ENCODE measurements at places on chromosomes 4 and X.

GRCh38 chr4:36267486-36268268 lies 13.7 kb upstream of the DTHD1 start:
- DNase-seq: no peak

DNA sequence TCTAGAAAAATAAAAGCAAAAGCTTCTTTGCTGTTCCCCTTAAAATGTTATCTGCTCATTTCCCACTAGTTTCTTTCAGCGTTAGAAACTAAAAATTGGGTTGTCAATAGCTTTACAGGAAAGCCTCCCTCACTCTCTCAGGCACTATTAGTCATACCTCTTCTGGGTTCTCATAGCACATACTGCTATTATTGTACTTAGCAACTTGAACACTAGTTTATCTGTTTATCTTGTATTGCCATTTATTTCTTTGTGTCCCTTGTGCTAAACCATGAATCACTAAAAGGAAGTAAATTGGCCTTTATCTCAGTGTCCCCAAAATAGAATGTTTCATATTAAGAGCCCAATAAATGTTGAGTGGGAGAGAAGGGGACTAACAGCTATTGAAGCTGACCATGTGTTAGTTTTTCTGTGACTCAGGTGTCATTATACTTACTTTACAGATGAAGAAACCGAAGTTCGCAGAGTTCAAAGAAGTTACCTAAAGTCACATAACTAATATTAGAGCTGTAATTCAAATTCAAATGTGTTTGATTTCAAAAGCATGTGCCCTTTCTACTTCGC lies 124.8 kb upstream of the CITED1 start:
- no peak for DNase-seq

- DNase-seq: no peak
Measured at GRCh38 chr4:23169608-23170311, 477.0 kb downstream of the GBA3 start.

DNA sequence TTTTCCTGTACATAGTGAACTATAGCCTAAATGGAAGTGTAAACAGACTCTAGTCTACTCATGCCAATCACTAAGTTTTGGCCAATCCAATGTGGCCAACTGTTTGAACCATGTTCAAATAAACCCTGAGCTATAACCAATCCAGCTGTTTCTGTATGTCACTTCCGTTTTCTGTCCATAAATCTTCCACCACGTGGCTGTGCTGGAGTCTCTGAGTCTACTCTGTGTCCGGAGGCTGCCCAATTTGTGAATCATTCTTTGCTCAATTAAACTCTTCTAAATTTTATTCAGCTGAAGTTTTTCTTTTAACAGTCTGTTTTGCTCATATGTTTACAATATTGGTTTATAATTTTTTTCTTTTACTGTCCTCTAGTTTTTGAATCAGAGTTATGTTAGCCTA lies 112.3 kb upstream of the BANK1 start:
- DNase-seq: no peak

- no peak for DNase-seq
Measured at GRCh38 chr4:40053161-40053560, 3.5 kb upstream of the N4BP2 start.

DNA sequence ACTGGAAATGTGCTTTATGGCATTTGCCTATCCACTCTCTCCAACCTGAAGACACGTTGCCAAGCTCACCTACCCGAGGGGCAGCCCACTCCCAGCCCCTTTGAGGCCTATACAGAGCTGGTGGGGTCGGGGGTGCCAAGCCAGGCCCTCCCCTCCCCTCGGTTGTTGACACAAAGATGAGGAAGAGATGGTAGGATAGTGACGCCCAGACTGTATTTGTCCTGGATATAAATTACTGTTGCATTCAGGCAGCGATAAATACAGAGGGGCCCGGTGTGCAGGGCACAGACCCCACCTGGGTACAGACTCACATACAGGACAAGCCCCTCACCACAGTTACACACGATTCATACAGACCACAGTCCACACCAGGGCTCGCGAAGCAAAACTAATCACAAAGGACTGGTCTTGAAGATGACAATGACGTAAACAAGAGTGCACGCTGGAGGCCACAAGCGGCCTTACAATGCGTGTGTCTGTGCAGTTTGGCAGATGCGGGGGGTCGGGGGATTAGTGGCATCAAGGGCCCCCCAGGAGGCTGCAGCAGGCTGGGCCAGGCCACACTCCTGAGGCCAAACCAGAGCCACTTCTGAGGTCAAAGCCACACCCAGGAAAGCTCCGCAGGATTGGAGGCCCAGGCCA lies 14.6 kb downstream of the DGKQ start:
- DNase-seq: no peak

- DNase-seq: no peak
Measured at GRCh38 chr4:37697566-37697965, 11.4 kb upstream of the RELL1 start.

- no peak for DNase-seq
Measured at GRCh38 chrX:20653070-20653469, 386.4 kb upstream of the RPS6KA3 start.

DNA sequence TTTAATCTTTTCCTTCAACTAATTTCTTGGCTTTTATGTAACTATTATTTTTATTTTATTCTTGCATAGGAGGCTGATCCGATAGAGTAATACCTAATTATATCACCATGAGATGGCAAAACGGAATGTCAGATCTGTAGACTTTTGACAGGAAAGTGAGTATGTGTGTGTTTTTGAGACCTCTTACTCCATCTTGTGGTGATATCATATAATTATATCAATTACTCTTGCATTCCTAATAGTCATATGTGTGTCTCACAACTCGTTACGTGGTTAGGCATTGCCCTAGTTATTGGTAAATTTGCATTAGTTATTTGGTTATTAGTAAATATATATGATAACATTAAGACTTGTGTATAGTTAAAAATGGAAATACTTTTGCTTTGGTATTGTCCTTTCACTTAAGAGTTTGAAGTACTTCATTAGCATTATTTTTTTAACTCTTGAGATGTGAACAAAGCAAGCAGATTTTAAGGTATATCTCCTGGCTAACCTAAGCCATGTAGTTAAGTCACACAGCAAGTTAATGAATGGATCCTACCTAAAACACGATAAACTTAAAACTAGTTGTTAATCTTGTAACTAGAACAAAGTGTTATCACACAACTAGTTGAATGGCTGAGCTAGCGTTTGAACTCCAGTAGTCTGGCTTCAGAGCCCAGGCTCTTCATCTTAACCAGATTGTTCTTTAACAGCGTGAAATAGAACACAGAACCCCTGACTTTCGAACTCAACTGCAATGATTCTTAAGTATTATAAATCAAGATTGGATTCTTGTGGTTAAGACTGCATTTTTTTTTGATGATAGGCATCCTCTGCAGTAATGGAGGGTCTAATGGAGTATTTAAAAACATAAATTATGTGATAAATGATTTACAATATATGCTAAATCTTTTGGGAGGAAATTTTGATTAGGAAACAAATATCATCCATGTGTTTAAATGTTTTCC lies 67.1 kb downstream of the PGRMC2 start:
- DNase-seq: no peak

DNA sequence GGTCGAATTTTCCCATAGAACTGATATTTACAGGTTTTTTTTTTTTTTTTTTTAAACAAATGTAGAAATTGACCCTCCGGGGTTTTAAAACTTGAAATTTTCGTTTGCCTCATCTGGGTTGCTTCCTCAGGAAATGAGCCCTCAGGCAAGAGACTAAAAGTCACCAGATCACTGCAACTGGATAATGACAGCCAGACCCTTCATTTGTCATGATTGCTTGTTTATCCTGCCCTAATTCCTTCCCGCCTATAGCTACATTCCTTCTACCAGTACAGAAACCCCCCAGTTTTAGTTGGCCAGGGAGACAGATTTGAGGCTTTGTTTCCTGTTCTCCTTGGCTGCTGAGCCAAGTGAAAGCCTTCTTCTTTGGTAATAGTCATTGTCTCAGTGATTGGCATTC lies 44.0 kb upstream of the IGFBP7 start:
- DNase-seq: no peak

GRCh38 chr4:150457802-150458201 lies 124.1 kb upstream of the MAB21L2 start:
- no peak for DNase-seq

- no peak for DNase-seq
Measured at GRCh38 chr4:82913305-82913704, 12.8 kb downstream of the THAP9 start.

- no peak for DNase-seq
Measured at GRCh38 chrX:129634541-129634940, 20.2 kb downstream of the APLN start.

DNA sequence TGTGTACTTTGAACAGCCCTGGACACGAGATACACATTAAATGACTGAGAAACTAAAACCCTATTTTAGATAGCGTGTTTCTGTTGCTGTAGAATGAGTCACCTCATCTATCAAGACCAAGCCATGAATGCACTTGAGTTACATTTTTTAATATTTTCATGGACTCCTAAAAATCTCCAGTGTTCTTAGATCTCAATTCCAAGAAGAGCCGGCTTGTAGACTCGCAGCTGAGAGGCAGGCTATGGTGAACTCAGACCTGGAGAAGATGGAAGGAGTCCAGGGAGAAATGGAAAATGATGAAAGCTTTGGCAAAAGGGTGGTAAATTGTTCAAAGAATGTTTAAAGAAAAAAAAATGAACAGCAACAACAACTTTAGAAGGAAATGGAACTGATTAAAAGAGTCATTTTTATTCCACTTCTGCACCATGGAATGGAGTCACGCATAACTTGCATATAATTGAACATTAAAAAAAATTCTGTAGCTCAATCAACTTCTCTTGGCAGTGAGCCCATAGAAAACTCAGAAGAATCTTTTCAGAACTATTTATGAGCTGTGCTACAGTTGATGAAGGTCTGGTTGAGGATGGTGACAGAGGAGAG lies 129.8 kb downstream of the MXRA5 start:
- DNase-seq: no peak

DNA sequence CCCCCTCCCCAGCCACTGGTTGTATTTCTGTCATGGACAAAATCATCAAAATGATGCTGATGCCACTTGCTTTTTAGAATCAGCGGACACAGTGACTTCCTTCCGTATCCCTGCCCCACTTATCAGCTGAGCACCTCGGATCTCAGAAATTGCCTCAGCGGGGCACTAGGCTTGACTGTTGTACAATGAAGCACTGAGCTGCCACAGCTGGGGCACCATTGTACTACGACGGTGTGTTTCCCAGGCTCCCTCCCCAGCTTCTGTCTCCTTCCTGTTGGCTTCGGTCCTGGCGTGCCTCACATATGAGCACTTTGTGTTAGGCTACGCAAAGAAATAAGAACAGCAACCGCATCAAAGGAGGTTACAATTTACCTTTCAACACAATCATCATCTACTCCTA lies 82.4 kb downstream of the F11 start:
- no peak for DNase-seq

DNA sequence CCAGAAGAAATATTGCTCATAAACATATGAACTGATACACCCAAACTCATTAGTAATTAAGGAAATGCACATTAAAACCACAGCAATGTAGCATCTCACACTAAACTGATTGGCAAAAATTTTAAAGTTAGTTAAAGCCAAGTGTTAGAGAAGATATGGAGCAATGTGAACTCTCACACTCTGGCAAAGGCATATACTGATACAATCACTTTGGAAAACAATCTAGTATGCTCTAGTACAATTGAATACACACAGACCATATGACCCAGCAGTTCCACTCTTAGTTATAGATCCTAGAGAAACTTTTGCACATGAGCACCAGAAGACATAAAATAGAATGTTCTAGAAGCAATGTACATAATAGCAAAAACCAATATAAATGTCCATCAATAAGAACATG lies 8.4 kb upstream of the AWAT1 start:
- DNase-seq: no peak

DNA sequence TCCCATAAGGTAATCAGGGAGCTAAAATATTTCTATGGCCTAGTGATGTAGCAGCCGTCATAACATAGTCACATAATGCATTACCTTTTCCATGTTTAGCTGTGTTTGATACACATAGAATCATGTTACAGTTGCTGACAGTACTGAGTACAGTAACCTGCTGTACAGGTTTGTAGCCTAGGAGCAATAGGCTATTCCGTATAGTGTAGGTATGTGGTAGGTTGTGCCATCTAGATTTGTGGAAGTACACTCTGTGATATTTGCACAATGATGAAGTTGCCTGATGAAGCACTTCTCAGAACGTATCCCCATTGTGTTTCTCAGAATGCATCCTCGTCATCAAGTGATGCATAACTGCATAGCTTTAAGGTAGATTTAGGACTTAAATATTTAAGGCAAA lies 495.6 kb upstream of the ZFP42 start:
- no peak for DNase-seq

- DNase-seq: no peak
Measured at GRCh38 chr4:103928370-103928769, 208.6 kb upstream of the TACR3 start.

- no peak for DNase-seq
Measured at GRCh38 chrX:2330910-2331309, 169.9 kb downstream of the DHRSX start.

All from stimulated activated CD8-positive, alpha-beta memory T cell treated with anti-CD3 and anti-CD28 coated beads, Interleukin-7, amount 100 ng/mL, for 1 hour (primary cell).